Fibroblast of lung (primary cell): ENCODE measurements at places on chromosomes 6 and 20.

DNA sequence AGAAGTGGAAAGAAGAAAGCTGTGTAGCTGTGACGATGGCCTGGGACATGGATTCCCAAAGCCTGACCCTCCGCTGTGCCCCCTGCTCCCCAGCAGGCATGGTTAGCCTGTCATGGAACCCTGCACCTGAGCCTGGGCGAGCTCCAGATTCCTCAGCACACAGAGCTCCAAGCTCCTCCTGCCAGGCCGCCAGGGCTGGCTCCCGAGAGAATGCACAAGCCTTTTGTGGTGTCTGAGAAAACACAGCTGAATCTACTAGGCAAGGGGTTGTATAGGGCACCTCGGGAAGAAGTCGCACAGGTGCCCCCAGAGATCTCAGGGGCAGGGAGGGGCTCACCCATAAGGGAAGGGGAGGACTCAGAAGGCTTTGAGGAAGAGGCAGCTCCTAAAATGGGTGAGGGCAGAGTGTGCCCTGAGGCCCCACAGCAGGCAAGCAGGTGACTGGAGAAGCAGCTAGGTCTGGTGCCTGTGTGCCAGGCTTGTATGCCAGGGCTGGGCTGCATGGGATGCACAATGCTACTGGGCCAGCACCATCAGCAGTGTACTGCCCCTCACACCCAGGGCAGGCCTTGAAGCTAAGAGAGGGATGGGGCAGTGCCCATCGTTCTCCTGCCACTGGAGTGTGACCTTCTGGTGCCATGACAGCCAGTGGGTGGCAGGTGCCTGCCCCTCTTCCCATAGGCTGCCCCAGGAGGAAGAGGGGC, 64.3 kb upstream of the CD93 start:
- no peak for DNase-seq

DNA sequence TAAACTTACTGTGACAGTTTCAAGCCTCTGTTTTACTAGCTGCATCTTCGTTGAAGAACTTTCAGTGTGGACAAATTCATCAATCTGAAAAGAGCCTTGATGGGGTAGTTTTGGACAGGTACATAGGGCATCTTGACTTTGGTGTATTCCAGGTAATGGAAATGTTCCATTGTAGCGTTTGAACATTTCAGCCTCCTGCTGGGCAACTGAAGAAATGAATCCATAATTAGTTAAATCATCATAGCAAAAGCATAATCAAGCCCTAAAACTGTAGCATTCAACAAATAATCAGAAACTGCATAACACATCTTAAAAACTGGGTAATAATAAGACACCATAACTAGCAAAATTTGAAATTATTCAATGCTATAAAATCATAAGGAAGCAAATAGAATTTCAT, 86.2 kb downstream of the AHI1 start:
- DNase-seq, result no peak

- no peak for DNase-seq
Observed at GRCh38 chr6:166670894-166671293, 43.8 kb upstream of the RPS6KA2 start.

- no peak for DNase-seq
Observed at GRCh38 chr6:20351534-20351933, 50.1 kb upstream of the E2F3 start.

DNA sequence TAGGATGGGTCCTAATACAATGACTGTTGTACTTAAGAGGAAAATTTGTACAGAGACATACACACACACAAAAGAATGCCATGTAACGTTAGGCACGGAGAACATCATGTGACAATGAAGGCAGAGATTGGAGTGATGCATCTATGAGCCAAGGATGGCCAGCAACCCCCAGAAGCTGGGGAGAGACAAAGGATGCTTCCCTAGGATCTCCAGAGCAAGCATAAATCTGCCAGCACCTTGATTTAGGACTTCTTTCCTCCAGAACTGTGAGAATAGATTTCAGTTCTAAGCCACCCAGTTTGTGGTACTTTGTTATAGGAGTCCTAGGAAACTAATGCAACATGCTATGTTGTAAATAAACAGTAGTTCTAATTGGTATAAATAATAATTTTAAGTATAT, 25.0 kb downstream of the EYA4 start:
- no peak for DNase-seq
